ENCODE measurements at places on chromosomes 7 and 10.

DNA sequence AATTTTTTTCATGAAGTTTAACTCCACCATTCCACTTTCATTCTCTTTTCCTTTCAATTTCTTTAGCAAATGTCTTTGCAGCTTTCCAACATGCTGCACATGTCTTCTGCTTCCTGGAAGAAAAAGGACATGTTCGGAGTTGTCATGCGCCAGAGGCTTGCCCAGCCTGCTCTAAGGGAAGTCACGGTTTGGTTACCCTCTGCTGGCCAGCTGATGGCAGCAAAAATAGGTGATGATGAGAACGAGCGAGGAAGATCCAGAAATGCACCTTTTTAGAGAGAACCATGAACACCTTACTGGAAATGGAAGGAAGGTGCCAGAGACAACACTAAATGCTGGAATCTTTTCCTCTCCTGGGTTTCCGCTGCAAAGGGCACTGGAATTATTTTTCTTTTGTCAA, 4.9 kb upstream of the ZSCAN21 start:
- peak; percentile 9 for DNase-seq

DNA sequence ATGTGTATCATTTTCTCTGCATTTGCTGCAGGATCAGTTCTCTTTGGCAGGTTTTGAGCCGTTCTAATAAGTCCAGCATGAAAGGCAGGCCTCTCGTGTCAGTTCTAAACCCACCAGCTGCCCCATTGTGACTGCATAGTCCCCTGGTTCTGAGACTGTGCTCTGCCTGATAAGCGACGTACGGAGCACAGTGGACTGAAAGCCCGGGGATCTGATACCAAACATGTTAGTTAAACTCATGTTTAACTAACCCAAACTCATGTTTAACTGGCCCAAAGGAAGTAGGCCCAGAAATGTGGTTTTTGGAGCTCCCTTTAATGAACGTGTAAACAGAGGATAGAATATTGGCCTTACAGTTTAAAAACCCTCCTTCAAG, 98.0 kb upstream of the PDCD4 start:
- no peak for DNase-seq

DNA sequence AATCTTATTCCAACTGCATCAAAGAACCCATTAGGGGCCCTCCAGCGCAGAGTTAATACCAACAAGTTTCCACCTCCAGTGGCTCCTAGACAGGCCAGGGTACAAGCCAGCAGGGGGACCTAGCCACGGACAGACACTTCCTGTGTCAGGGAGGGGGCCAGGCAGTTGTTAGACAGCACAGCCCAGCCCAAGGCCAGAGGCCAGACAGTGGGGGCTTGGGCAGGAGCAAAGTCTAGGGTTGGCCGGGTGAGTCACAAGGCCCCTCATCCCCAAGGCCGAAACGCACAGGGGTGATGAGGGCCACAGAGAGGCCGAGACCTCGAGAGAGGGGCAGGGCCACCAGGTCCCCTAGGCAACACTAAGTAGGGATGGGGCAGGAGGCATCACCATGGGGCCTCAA, 19.3 kb upstream of the OPTN start:
- DNase-seq, result no peak

- DNase-seq, result no peak
Measured at GRCh38 chr7:41436139-41436538, 266.8 kb downstream of the INHBA start.

DNA sequence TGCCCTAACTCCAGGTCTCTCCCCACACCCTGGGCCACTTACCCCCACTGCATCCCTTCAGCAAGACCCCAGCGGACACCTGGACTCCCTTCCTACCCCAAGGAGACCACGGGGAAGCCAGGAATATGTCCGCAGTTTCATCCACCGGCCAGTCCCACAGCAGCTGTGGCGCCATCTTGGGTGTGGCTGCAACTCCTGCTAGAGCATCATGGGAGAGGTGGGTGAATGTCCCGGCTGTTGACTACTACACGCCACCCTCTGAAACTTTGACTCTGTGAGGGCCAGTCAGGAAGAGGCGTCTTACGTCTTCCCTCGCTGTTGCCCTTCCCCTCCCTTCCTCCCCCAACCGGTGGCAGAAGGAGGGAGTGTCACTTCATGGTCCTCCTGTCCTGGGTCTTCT, 238.3 kb upstream of the RNF32 start:
- DNase-seq, result no peak

GRCh38 chr7:82109288-82109687, 334.3 kb downstream of the CACNA2D1 start:
- no peak for DNase-seq
